ENCODE measurements at places on chromosomes 3 and 15.

DNA sequence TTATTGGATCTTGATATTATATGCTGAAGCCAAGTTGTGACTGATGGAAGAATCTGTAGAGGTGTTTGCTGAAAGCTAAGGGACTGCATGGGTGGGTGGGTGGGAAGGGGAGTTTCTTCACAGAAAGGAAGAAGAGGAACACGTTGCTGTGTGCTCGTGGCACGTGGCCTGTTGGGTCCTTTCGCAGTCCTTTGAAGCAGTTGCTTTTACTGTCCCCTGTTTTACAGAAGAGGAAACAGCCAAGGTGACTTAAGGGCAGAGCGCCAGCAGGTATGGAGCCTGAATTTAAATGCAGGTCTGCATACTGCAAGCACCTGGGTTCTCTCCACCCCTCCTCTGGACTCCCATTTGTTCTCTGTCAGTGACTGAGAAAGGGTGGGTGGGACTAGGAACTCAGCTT, 59.4 kb upstream of the PRR23C start:
- ATAC-seq, result no peak

- no peak for ATAC-seq
Observed at GRCh38 chr3:178930116-178930515, 141.5 kb downstream of the ZMAT3 start.

- no peak for ATAC-seq
Observed at GRCh38 chr3:162278834-162279233, 782.2 kb downstream of the OTOL1 start.

GRCh38 chr3:163684651-163685050, 1393.6 kb downstream of the SI start:
- ATAC-seq, result no peak

- ATAC-seq, result peak; percentile 96
Observed at GRCh38 chr15:66862940-66863335, 160.9 kb downstream of the SMAD6 start.

DNA sequence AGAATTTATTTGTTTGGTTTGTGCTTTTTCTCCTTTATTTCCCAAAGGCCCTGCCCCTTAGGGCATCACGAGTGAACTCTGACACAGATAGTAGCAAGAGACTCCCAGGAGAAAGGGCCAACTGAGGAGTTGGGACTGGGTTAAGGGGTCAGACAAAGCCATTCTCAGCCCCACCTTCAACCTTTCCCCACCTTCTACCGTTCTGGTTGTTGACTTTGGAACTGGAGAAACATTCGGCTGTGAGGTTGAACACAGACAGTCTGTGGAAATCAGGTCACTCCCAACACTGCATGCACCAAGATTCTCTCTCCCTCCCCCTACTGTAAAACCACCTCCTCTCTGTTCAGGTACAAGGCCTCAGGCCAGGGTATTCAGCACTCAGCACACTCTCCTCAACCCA, 3.9 kb upstream of the BDH1 start:
- no peak for ATAC-seq

GRCh38 chr3:87828046-87828445, 230.8 kb downstream of the CGGBP1 start:
- no peak for ATAC-seq

GRCh38 chr3:149151843-149152242, 22.4 kb downstream of the HPS3 start:
- no peak for ATAC-seq

DNA sequence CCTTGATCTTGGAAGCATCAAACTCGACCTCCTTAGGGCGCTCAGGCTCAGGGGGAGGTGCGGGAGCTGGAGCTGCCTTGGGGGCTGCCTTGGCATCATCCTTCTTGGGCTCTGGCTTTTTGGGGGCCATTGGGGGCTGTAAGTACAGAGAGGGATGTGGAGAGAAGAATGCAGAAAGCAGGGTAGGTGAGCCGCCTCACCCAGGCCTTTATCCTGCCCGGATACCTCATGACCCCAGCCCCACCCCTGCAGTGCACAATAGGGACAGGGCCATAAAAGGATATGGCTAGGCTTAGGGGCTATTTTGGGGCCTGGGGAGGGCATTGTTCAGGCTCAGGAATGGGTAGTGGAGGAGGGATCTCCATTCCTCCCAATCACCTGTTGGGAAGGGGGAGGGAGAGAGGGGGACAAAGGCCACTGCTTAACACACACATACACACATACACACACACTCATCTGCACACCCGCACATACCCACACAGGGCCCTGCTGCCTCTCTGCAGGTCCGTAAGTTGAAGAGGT, at the start of gene MYL3:
Gene MYL3, minus strand, starts transcription at position 184 of the 522 bp plus-strand sequence. Its CDS starts 54 bp downstream, at position 130.
- no peak for ATAC-seq

- ATAC-seq, result no peak
Observed at GRCh38 chr15:55241891-55242290, 45.1 kb upstream of the RSL24D1 start.

- no peak for ATAC-seq
Observed at GRCh38 chr15:25641762-25642161, 202.9 kb upstream of the UBE3A start.

GRCh38 chr3:14216257-14217048, 37.8 kb downstream of the LSM3 start:
- ATAC-seq, result peak; percentile 98

All from SK-N-SH treated with all-trans-retinoic acid at 6 μM for 48 hours (cell line).